AG04449 (cell line): ENCODE measurements at places on chromosomes 16 and 17.

- DNase-seq, result peak; percentile 16
Measured at GRCh38 chr16:86294535-86295196, 215.7 kb upstream of the FOXF1 start.

GRCh38 chr17:28405632-28406472 is at the start of gene SLC46A1:
Gene SLC46A1 (minus strand): TSS chr17:28406212. CDS start chr17:28406114, 98 bp downstream.
- DNase-seq, result no peak

DNA sequence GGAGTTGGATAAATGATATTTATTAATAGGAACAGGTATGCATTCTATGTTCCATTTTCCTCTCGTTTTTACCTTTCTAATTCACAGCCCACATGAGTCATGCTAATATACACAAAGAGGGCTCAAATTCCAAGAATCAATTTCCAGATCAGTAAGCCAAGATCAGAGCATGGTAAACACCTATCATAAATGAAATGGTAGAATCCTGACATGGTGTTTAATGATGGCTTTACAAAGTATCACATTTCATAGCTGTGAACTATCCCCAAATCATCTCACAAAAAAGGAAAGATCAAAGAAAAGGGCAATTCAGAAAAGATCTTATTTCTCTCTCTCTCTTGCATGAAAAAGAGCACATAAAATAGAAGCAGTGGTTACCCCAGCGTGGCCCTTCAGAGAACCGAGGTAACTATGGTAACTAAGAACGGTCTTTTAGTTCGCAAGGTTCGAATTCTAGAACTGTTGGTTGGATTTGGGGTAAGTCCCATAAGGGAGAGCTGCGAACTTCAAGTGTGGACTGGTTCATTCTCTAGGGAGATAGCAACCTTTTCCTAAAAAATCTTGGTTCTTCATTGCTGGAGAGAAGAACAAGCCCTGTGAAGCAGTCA is 73.0 kb downstream of the MARCHF10 start:
- no peak for DNase-seq

GRCh38 chr17:40355123-40355803 is 9.3 kb downstream of the GJD3 start:
- DNase-seq, result no peak

GRCh38 chr17:5508810-5509209 is 22.4 kb downstream of the MIS12 start:
- DNase-seq, result no peak

DNA sequence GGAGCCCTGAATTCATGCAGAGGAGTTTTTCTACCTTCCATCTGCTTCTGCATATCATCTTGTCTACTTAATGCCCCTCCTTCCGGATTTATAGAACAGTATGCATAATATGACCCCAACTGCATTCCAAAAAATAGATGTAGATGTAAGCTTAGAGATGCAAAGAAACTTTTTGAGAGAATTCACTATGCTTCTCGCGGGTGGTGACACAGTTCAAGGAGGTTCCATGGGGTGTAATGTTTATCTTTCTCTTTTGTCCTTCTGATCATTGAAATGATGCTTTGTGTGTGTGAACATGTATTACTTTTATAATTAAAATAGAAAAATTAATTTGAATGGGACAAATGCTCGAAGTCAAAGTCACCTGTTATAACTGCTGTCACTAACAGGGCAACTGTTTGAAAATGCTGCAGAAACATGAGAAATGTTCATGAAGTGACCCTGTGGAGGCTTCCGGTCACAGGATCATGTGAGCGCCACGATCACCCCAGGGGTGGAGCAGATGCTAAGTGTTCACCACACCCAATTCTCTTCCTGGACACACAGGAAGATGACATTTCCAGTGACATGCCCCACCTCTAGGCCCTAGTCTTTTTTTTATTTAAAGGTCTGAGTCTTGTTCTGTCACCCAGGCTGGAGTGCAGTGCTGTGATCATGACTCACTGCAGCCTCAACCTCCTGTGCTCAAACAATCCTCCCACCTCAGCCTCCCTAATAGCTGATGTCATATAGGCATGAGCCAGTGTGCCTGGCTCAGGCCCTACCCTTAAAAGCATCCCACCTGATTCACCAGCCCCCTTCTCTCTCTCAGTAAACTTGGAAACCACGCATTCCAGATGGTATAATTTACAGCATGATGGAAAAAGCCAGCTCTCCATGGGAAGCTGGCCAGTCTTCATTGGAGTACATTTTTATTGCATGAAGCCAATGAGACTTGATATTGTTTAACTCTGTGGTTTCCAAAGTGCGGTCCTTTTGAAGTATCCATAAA is 21.0 kb upstream of the AGRP start:
- no peak for DNase-seq

GRCh38 chr17:77286391-77286640 is 145.5 kb downstream of the SEC14L1 start:
- DNase-seq, result no peak

- DNase-seq, result no peak
Measured at GRCh38 chr16:46729326-46729995, 18.7 kb downstream of the MYLK3 start.

- DNase-seq, result no peak
Measured at GRCh38 chr16:87303431-87303930, 13.7 kb downstream of the C16orf95 start.

GRCh38 chr16:14289692-14290340 is 218.7 kb downstream of the MRTFB start:
- DNase-seq, result no peak

GRCh38 chr16:56298948-56299596 is 107.8 kb downstream of the GNAO1 start:
- no peak for DNase-seq

DNA sequence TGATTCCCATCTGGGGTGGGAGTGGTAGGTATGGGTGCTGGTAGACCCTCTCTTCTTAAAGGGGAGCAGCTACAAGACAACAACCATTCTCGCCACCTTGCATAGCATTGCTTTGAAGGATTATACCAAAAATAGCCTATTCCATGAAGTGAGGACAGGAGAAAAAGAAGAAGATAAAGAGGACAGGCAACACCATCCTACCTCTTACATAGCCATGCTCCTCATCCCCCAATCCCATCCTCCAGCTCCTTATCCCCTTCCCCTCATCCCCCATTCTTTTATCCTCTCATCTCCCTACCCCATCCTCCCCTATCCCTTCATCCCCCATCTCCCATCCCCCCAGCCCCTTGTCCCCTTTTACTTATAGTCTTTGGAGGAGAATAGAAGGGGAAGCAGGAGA is 29.1 kb downstream of the CCDC182 start:
- DNase-seq, result no peak

DNA sequence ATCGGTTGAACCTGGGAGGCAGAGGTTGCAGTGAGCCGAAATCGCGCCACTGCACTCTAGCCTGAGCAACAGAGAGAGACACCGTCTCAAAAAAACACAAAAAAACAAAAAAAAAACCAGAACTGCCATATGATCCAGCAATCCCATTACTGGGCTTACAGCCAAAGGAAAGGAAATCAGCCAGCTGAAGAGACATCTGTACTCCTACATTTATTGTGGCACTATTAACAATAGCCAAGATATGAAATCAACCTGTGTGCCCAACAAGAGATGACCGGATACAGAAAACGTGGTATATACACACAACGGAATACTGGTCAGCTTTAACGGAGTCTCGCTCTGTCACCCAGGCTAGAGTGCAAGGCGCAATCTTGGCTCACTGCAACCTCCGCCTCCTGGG is 14.6 kb downstream of the FANCA start:
- no peak for DNase-seq

DNA sequence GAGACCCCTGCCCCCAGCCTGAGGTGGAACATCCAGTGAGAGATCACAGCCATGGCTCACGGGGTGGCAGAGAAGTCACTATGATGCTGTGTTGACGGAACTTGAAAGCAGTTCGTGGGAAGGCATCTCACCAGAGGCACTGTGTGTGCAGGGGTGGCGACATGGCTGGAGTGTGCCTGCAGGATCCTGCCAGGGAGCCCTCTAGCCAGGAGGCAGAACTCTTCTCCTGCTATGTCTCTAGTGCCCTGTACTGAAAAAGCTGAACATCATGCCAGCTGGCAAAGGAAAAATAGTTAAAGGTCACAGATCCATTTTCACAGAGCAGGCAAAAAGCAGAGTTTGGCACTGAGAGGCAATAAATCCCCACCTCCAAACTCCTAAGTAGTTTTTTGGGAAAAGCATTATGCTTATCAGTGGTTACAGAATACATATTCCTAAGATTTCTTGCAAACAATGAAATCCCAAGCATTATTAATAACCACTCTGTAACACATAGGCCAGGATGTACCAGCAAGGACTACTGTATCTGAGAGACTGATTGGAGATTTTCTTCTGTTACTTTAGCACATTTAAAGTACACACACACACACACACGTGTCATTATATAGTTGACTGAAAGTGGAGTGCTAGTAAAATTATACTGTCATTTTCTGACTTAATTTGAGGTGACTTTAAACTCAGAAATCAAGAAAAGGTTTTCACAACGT is 36.8 kb downstream of the TNRC6C start:
- DNase-seq, result no peak

DNA sequence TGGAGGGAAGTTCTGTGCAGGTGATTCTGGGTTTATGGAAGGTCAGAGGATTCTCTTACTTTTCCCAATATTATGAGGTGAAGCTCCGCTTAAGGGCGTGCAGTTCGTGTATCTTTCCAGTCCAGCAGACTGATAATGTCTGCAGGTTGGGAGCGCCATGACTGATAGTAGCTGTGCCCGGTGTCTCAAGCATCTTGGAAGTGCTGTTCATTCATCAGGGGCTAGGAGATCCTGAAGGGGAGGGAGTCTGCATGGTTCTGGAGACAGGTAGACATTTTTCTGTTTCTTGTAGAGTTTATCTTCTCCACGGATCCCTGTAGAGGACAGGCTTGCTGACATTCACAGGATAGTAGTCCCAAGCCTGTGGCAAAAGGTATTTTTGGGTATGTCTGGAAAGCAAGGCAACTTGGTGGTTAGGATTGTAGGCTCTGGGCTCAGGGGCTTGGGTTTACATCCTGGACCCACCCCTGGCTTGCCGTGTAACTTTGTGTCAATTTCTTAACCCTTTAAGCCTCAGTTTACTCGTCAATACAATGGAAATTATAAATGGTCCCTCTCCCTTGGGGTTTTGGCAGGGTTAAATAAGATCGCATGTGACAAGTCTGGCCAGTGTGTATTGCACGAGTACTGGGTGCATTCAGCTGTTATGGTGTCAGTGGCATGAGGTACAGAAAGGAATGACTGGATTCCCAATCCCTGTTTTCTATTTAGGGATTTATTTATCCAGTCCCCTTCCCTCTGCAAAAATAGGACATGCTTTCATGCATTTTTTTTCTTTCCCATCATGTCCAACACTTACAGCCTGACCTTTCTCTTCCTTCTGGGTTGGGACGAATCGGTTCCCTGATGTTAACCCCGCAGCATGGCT is 8.2 kb downstream of the HLF start:
- DNase-seq, result no peak

DNA sequence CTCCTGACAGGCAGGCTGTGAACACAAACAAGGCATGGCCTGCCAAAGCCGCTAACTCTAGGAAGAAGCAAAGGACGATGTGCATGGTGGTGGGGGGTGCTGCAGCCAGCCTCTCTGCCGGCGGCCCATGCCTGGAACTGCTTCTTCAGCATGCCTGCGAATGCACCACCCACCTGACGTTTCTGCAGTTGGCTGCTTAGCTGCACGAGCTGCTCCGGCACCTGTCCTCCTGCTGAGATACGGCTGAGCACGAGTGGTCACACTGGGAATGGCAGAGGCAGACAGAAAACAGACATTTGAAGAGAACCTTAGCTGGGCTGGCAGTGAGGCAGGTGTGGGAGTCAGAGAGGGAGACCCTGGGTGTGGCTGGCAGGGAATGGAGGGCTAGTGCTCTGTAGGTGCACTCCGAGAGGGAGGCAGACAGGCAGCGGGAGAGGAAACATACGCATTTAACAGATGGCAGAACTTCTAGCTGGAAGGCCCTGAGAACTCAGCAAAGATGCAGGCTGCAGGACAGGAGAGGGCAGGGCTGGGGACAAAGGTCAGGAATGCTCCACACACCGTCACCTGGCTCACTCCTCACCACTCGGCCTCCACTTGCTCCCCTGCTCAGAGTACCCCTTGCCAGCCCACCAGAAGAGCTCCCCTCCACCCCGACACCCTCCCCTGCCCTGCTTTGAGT is 5.2 kb downstream of the FLCN start:
- no peak for DNase-seq

- DNase-seq, result no peak
Measured at GRCh38 chr17:16935786-16936185, 36.1 kb downstream of the TNFRSF13B start.

GRCh38 chr16:81231014-81231413 is 7.5 kb upstream of the BCO1 start:
- no peak for DNase-seq

DNA sequence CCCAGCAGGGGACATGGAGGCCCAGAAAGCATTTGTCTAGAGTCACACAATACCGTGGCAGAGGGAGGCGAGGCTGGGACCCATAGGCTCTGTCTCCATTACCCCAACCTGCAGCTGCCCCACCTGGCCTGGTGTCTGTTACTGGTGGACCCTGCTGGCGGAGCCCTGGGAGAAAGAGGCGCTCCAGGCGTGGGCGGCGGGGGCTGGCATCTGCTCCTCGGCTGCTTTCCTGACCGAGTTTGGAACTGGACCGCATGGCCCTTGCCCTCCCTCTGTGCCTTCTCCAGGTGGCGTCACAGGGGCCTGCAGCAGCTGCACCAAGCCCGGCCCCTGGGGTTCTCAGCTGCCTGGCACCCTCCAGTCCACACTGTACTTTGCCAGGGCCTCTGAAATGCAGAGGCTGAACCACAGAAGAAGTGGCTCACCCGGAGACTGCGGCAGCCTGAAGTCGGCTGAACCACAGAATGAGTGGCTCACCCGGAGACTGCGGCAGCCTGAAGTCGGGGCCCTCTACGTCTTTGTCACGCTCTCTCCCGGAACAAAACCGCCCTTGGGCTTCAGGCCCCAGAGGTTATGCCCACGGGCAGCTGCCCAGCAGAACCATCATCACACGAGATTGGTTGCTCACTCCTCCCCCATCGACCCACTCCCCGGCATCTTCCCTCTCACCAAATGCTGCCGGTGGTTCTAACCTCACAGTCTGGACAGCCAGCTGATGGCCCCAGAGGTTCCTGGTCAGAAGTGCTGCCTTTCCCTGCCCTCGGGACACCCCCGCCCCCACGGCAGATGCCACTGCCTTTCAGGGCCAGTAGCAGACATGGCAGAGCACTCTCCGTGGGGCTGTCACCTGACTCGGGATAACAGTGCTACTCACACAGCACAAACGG is 20.2 kb downstream of the CBFA2T3 start:
- no peak for DNase-seq

GRCh38 chr16:10189861-10190390 is 7.7 kb upstream of the GRIN2A start:
- DNase-seq, result no peak

DNA sequence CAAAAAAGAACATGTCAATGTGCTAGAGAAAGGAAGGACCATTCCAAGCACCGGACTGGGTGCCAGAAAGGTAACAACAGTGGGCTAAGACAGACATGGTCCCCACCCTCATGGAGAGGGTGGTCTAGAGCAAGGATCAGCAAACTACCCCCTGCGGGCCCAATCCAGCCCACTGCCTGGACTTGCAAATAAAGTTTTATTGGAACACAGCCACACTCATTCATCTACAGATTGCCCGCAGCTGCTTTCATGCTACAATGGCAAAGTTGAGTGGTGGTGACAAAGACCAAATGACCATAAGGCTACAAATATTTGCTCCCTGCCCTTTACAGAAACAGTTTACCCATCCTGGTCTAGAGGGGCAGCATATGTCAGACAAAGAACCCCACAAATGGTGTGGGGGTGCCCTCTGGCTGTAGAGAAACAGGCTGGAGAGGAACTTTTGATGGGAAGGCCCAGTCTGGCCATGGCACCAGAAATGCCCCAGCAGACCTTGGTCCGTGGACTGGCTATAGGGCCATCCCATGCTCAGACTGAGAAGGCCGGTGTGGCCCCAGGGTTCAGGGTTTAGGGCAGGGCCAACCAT is 15.2 kb downstream of the CDH5 start:
- no peak for DNase-seq
